Esophagus squamous epithelium (tissue), 5 donors: ENCODE measurements at places on chromosomes 2 and 18. TPM values are rescaled to one million over a fixed set of nuclear protein-coding genes. Genes with fewer than 3 reads are reported as not detected.

ATL2 gene
- total RNA-seq, result 65.2 TPM

FHOD3 gene
- total RNA-seq, result 3.1 TPM

CEBPZOS gene
- 17.9 TPM for total RNA-seq

CD302 gene
- 46.0 TPM for total RNA-seq

ASAP2 gene
- 6.4 TPM for total RNA-seq

NPPC gene
- 0.49 TPM for total RNA-seq

CYRIA gene
- 5.1 TPM for total RNA-seq
